ENCODE measurements at places on chromosomes 11 and 22.

GRCh38 chr11:58254936-58255335, 13.1 kb downstream of the OR10W1 start:
- DNase-seq = no peak

GRCh38 chr22:17198170-17199002, 20.8 kb downstream of the ADA2 start:
- DNase-seq = no peak

GRCh38 chr11:77211594-77212251, 83.7 kb downstream of the MYO7A start:
- no peak for DNase-seq

DNA sequence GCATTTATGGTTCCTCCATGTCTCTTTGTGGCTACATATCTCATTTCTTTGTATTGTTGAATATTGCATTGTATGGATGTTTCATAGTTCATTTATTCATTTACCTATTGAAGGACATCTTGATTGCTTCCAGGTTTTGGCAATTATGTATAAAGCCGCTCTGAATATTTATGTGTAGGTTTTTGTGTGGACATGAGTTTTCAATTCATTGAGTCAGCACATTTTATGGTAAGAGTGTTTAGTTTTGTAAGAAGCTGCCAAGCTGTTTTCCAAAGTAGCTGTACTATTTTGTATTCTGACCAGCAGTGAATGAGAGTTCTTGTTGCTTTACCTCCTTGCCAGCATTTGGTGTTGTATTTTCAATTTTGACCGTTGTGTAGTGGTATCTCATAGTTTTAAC, 39.2 kb downstream of the KDM2A start:
- DNase-seq = no peak

DNA sequence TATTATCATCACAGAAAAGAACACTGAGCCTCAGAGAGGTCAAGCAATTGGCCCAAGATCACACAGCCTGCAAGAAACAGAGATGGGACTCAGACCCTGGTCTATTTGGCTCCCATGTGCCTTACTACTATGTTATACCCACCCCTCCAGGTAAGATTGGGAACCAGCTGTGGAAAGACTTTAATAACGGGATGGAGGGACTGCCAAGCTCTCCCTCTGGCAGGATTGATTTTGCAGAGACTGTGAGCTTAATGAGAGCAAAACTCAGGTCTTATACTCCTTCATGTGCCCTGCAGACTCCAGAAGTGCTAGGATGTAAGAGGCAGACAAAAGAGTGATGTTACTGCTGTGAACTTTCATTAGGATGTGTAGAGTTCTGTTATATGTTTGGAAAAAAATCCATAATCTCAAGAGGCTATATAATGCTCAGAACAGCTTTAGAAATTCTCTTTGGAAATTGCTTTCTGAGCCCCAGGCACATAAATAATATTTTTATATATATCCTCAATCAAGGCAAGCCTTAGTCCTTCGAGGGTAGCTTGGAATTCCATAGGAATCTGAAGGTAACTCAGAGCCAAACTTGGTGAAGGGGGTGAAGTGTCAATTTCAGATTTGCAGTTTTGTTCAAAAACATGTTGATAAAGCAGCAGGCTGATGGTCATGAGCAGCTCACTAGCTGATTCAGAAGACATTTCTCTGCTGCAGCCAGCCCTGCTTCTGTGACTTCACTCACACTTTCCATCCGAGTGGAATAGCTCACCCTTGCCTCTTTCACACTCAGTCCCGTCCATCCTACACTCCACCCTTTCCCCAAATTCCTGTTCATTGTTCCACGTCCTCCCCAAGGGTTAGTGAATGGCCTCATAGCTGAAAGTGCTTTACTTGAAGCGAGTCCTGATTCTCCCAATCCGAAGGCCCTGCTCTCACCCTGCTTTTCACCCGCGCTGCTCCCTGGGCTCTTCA, 188.8 kb downstream of the SNX19 start:
- DNase-seq = no peak
